ENCODE measurements at places on chromosomes 12 and 14.

DNA sequence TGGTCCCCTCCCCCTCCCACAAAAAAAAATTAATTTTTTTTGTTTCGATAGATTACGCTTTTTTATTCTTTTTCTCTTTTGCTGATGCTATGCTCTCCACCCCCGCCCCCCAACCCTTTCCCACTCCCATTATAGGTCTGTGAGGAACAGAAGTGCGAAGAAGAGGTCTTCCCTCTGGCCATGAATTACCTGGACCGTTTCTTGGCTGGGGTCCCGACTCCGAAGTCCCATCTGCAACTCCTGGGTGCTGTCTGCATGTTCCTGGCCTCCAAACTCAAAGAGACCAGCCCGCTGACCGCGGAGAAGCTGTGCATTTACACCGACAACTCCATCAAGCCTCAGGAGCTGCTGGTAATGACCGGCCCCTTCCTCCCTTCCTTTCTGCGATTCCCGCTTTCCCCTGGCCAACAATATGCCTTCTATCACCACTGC, 2.3 kb downstream of the CCND2 start:
- DNase-seq: no peak

- no peak for DNase-seq
Observed at GRCh38 chr12:4610481-4610880, 38.4 kb downstream of the AKAP3 start.

- DNase-seq: no peak
Observed at GRCh38 chr12:52535574-52535973, 15.4 kb upstream of the KRT5 start.

DNA sequence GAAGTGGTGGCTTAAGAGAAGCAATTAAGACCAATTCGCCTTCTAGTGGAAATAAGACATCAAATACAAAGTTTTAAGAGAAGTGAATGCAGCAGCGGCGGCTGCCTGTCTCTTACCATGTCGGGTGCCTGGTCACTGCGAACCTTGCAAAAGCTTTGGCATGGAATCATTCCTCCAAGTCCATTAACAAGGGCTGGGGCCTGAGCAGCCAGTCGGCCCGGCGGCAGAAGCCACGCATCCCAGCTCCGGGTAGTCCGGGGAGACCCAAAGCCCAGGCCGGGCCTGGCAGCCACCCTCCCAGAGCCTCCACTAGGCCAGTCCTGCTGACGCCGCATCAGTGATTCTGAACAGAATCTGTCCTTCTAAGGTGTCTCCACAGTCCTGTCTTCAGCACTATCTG, 321.0 kb downstream of the TMEM121 start:
- DNase-seq: no peak

DNA sequence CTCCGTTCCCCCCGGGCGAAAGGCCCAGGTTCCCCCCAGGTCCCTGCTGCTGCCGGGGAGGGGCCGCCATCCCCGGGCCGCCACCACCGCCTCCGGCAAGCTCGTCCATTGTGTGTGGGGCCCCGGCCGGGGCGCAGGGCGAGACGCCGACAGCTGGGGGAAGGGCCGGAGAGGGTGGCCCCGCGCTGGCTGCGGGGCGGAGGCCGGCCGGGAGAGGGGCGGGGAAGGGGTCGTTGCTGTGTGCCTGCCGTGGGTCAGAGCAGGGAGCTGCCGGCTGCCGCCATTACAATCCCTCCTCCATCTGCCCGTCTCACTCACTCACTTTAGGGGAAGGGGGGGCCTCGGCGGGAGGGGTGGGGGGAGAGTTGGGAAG, at the start of gene STRN3:
Gene STRN3 (minus strand): TSS at position 303 of the 373 bp plus-strand sequence. CDS start 194 bp downstream, at position 109.
- no peak for DNase-seq

DNA sequence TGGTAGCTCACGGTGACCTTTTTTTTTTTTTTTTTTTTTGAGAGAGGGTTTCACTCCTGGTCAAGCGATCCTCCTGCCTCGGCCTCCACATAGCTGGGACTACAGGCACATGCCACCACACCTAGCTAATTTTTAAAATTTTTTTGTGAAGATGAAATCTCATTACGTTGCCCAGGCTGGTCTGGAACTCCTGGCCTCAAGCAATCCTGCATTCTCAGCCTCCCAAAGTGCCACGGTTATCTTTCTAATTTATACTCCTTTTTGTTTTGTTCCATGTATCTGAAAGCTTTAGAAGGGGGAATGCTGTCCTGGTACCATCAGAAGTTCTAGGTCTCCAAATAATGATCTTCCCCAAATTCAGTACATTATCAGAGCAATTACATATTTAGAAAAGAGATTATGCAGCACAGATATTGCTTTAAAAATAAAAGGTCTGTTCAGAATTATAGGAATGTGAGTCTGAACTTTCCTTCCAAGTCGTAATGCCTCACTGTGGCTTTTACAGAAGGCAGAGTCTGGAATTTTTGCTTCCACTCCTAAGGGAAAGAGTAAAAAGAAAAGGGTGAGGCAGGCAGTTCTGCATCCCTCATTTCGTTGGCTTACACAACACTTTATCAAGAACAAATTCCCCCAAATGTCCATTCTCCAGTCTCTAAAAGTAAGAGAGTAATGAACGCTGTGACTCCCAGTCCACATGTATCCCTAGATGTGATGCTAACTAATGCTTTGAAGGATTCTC, 73.0 kb downstream of the GCH1 start:
- no peak for DNase-seq

GRCh38 chr12:96980991-96981414, 73.9 kb downstream of the NEDD1 start:
- DNase-seq: no peak

DNA sequence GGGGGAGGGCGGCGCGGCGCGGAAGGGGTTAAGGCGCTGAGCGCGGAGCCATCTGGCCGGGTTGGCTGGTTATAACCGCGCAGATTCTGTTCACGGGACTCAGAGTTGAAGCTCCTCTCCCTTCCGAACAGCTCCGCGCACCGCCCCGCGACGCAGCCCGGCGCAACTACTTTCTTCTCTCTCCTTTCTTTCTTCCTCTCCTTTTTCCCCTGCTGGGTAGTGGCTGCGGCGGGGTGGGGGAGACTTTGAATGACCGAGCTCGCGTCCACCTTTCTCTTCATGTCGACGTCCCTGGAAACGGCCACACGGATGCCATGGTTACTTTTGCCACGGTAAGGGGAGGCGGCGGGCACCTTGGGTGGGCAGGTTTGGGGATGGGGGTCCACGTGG, at the start of gene NTF3:
Gene NTF3 (plus strand): TSS at position 98 of the 390 bp plus-strand sequence. CDS start 217 bp downstream, at position 315.
- DNase-seq: peak; percentile 5

- DNase-seq: no peak
Observed at GRCh38 chr12:96190413-96191108, 3.6 kb upstream of the ELK3 start.

GRCh38 chr12:47995981-47996401, 8.3 kb downstream of the COL2A1 start:
- no peak for DNase-seq

- no peak for DNase-seq
Observed at GRCh38 chr14:58747181-58747580, 109.4 kb downstream of the DACT1 start.

DNA sequence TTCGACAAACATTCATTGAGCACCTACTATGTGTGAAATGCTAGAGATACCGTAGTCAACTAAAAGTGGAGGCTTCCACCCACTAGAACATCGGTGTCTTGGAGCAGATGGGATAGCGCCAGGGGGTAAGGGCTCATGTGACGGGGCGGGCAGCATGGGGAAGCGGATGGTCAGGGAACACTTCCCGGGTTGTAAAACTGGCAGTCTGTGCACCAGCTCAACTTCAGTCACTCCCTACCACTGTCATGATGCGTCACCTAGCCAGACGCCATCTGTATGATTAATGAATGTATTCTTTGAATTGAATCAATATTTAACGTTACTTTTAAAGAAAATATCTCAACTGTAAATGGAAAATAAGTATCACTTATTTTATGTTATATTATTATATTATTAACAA, 93.5 kb downstream of the PIWIL1 start:
- DNase-seq: no peak

- DNase-seq: no peak
Observed at GRCh38 chr12:8040791-8041190, 8.3 kb downstream of the FOXJ2 start.

DNA sequence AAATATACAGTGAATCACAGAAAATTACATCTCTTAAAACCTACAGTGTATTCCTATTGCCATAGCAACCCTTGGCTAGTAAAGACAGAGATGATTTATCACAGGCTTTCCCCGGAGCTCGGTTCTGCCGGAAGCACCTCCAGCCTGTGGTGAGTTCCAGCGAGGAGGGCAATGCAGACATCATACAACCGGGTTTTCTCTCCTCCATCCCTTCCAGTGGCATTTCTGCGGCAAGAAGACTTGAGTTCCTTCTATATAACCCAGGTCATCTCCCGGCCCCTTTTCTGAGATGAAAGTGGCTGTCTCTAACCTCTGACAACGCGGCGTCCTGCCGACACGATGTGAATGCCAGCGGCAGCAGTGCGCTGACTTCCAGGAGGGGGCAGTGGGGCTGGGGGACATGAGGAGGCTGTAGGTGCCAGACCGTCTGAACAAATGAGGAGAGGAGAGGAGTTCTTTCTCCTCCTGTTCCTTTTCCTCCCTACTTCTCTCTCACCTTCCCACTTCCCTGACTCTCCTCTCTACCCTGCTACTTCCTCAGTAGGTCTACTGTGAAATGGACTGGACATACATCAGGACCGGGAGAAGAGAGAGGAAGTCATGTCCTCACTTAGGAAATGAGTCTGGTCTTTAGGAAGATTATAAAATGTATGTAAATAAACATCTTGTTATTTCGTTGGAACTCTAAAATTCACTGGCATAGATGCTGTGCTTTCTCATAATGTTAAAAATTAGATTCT, 68.6 kb upstream of the MAX start:
- DNase-seq: peak; percentile 64

DNA sequence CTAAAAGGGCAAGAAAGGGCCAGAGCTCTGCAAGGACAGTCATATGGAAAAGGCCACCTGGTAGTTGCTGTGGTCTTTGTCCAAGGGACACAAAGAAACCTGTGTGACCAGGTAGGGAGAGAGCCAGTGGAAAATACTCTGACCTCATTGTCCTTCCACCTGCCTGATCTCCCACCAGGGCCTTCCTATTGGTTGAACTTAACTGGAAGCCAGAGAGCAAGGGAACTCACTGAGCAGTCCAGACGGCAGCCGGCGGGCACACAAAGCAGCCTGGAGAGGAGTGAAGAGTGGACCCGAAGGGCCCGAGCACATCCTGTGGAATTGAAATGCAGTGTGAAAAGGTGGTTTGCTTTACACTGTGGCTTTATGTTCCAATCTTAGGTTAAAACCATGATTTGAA, 120.7 kb downstream of the SLC25A21 start:
- DNase-seq: no peak

GRCh38 chr12:78674311-78675090, 190.1 kb upstream of the SYT1 start:
- DNase-seq: no peak

DNA sequence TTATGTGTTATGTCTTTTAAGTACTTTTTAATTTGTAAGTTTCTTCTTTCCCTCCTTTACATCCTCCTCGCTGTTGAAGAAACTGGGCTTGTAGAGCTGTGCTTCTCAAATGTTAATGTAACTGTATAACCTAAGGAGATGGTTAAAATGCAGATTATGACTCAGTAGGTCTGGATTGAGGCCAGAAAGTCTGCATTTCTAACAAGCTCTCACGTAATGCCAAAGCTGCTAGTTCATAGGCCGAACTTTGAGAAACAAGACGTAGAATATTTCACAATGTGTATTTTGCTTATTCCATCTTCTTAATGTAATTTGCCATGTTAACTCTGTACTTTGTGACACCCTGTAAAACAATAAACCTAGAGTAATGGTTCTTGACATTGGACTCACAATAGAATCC, 193.3 kb upstream of the SYT1 start:
- DNase-seq: no peak

- peak; percentile 63 for DNase-seq
Observed at GRCh38 chr12:6285063-6285477, 25.4 kb upstream of the PLEKHG6 start.

- DNase-seq: no peak
Observed at GRCh38 chr14:24425704-24426103, 3.8 kb downstream of the CBLN3 start.

DNA sequence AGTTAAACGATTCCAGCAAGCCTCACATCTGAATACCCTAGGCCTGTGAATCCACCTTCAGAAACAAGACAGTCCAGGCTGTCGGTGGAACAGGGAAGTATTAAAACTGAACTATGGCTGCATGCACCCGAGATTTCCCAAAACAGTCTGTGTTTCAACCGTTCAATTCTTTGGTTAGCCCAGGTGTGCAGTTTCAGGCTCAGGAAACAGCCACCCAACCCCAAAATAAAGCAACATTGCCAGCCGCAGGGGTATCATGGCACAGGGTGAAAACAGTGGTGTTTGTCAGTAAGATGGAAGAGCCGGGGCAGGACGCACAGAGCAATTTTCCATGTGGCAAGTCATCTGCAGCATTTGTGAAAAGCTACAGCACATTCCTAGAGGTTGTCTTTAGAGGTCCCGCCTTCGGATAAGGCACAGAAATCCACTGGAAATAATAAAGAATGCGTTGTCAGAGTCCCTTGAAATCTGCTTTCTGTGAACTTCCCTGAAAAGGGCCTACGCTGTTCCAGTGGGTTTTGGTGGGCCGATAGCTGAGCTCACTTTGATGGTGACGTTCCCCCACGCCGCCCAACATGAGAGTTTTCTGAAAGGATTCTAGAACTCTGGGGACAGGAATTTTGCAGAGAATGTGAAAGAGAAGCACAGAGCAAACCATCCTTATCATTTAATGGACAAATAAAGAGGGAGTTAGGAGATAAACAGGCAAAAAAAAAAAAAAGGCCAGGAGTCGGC, 84.9 kb downstream of the BCL11B start:
- peak; percentile 37 for DNase-seq

DNA sequence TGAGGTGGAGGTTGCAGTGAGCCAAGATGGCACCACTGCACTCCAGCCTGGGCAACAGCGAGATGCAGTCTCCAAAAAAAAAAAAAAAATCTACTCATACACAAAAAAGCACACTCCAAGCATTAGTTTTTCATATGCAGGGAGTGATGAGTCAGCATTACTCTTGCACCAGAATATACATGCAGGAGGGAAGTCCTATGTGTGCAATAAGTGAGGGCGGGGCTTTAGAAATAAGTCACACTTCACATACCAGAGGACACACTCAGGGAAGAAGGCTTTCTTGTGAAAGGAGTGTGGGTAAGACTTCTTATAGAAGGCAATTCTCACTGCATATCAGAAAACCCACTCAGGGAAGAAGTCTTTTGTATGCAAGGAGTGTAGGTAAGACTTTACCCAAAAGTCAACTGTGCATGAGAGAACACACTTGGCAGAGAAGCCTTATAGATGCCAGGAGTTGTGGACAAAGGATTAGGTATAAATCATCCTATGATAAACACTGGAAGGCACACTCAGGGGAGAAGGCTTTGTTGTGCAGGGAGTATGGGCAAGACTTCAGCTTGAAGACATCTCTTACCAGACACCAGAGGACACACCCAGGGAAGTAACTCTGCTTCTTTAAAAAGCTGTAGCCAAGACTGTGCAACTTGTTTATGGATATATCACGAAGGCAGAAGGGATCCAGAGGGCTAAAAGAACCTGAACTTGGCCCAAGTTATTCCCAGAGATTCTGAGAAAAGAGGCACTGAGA, 50.5 kb downstream of the ATF7 start:
- no peak for DNase-seq

DNA sequence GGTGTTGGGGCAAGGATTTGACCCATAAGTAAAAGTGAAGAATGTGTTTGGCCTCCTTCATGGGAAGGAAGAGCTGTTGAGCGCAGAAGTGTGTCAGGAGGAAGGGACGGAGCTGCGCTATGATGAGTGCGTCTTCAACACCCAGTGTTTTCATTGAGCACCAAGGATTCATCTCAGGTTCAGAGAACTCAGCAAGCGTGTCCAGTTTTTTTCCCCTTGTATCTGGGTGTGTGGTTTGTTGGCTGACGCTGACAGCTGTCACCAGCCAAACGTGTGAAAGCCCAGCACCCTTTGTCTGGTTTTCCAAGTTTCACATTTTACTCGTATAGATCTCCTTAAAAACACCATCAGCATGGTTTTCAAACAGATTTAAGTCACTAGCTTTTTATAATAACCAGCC, 12.3 kb downstream of the EP400 start:
- no peak for DNase-seq

Data from stimulated activated CD4-positive, alpha-beta T cell treated with anti-CD3 and anti-CD28 coated beads, Interleukin-15, amount 100 ng/mL, for 24 hours (primary cell).